Tongue (tissue), 3 donors: ENCODE measurements at places on chromosomes 4 and X.
A peak's percentile ranks its signal among the peaks of the same experiment; 100 is the strongest.

DNA sequence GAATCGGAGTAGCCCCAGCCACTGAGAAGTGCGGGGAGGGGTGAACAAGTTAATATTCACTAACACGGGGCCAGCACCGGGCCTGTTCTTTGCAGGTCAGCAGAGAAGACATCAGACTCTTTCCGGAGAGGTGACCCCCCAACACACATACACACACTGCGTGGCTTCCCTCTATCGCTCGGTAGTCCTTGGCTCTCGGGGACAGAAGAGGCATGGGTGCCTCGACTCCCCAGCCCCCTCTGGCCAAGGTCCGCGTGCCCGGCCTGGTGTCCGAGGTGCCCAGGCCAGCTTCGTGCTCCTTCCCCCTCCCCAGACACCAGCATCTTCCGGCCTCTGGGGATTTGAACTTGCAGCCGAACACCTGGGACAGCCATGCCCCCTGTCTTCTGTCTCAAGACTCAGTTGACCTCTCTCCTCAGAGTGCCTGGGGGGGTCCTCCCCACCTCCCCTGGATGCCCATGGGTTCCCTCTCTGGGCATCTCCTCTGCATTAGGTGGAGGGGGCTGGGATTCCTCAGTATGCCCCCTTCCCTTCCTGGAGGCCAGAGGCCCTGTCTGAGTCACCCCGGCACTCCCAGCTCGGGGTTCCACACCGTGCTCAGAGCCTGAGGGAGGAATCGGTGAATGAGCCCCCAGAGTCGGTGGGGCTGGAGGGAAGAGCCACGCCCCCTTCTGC lies 104.5 kb downstream of the SORCS2 start:
- no peak for DNase-seq

DNA sequence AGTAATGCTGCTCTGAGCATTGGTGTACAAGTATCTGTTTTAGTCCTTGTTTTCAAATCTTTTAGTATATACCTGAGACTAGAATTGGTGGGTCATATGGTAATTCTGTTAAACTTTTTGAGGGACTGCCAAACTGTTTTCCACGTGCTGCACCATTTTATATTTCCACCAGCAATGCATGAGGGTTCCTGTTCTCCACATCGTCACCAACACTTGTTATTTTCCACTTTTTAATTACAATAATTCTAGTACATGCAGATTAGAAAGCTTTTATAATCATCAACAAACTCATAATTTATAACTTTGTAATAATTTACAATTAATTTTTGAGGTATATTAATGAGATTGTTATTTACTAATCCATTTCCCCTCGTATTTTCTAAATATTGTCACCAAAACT lies 79.4 kb downstream of the CEP135 start:
- DNase-seq = no peak

- no peak for DNase-seq
Observed at GRCh38 chrX:94751611-94752010, 1077.6 kb downstream of the FAM133A start.

DNA sequence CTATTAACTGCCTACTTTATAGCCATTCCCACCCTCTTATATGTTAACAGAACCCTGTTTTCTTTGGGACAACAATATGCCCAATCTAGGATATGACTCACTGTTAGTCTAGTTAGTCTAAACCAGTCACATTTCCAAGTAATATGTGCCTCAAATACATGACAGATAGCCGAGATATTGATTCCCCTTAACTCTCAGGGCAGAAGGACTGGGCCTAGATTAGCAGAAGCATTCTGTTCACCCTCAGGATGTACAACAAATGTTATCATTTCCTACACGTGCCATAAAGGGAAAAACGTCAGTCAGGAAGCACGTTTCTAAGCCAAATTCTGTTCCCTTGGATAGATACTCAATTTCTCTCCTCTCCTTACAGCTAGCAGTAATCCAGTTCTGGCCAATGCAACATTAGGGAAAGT lies 114.1 kb downstream of the SLC10A7 start:
- no peak for DNase-seq

GRCh38 chrX:42732506-42732905 lies 45.5 kb downstream of the PPP1R2C start:
- DNase-seq = peak; percentile 18

DNA sequence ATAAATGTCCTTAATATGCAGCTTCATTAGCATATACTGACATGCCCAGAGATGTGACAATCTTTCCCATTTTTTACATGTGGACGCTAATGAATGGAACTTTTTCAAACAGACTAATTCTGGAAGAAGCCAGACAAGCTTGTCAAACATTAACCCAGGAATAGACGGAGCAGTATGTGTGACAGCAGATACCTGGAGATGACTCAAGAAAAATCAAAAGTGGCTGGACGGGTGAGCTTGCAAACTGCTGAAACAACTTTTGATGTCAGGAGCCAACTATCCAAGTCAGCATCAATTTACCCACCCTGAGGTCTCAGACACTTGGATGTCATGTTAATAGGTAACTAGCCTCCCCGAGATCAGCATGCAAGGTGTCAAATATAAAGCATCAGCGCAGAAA lies 183.0 kb downstream of the PACRGL start:
- DNase-seq = no peak

DNA sequence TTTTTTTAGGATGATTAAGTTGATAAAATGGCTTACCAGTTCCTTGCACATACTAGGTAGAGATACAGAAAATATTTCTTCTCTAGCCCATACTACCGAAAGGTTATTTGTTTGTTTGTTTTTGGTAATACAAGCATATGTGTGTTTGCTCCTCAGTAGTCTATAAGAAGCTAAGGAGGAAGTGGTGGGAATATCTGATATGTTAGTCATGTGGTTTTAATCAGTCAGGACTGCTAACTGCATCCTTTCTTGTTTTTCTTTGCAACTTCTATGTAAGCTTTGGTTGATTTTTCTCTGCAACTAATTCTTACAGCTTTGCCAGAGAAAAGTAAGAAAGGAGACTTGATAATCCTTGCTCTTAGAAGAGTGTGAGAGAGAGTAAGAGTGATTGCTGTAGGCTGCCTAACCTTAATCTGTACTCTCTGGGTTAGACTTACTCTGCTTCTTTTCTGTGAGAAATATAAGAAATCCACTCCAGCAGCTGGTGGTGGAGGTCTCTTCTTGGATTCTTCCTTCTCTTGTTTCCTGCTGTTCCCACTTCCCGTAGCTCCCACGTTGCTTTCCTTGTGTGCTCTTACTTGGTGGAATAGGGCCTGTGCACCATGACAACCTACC lies 28.3 kb downstream of the SEPTIN11 start:
- peak; percentile 24 for DNase-seq

DNA sequence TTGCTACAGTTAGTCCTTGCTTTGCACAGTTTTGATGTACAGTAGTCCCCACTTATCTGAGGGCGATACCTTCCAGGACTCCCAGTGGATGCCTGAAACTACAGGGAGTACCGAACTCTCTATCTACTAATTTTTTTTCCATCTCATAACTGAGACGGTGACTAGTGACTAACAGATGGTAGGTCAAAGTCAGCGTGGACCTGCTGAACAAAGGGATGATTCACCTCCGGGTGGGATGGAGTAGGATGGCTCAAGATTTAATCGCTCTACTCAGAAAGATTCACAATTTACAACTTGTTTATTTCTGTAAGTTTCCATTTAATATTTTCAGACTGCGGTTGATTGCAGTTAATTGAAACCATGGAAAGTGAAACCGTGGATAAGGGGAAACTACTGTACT lies 655.8 kb downstream of the ZNF674 start:
- no peak for DNase-seq

- DNase-seq = peak; percentile 82
Observed at GRCh38 chr4:76197971-76198410, 15.6 kb downstream of the SCARB2 start.

- no peak for DNase-seq
Observed at GRCh38 chr4:88018466-88018865, 11.0 kb downstream of the PKD2 start.

DNA sequence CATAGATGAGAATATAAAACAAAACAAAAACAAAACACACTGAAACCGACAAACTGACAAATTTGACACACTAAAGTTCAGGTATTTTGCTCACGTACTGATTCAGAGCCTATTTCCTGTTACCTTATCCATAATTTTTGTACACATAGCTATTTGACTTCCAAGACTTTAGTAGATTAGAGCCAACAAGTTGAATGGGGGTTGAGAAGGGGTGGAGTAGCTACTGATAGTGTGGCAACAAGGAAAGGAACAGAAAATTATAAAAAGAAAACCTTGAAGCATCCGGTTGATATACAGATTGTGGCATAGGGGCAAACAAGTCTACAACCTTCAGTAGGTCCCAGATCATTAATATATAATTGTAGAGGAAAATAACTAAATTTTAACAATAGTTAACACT lies 92.3 kb upstream of the RASGEF1B start:
- no peak for DNase-seq

- DNase-seq = no peak
Observed at GRCh38 chrX:136687457-136687856, 39.5 kb downstream of the CD40LG start.

DNA sequence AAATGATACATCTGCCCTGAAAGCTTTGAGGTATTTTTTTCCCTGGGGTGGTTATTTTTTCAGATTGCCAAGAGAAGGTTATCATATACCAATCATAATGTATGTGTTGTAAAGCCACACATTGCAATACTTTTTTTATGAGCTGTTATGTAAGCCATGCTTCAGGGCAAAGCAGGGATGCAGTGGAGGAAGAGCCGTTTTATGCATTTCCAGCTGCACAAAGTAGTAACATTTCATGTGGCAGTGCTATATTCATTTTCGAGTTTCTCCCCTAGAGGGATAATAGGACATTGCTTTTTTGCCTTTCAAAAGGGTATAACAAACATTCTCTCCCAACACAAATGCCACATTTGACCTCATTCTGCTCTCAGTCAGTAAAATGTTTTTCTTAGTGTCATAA lies 68.5 kb downstream of the GALNT7 start:
- DNase-seq = no peak

DNA sequence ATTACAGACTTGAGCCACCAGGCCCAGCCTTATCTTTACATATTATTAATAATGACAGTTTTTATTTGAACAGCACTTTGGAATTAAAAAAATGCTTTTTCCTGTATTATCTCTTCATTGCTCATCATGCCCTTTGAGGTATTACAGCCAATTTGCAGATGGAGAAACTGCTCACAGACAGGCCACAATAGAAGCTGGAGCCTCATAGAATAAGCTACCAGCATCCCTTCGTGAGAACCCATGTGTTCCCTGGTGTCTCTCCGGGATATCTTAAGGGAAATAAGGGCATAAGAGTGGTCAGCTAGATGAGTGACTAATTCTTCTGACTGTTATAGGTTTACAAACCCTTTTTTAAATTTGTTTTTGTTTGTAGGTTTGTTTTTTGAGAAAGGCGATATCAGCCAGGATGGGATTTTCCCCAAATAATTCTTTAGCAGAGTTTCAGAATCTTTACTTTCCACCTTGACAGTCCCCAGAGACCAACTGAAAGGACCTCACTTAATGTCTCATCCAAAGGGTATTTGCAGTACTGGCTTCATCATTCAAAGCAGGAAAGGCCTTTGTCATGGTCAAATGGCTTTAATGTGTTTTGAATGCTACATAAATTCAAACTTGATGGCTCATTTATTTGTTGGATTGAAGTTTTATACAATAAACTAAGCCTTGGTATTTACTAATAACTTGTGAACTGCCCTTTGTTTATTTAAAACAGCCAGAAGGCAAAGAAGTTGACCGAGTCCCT lies 48.0 kb upstream of the SOD3 start:
- DNase-seq = no peak
